Glutamatergic neuron (in vitro differentiated cells): ENCODE measurements at places on chromosomes 1 and 21. TPM values are rescaled to one million over a fixed set of nuclear protein-coding genes. Genes with fewer than 3 reads are reported as not detected.
A peak's percentile ranks its signal among the peaks of the same experiment; 100 is the strongest.

- no peak for DNase-seq
Measured at GRCh38 chr1:232518349-232518748, 111.6 kb downstream of the SIPA1L2 start.

- DNase-seq = no peak
Measured at GRCh38 chr1:236509203-236509602, 14.6 kb upstream of the LGALS8 start.

The ILF2 gene
- total RNA-seq = 221 TPM

GRCh38 chr1:14142397-14143100 lies 442.6 kb downstream of the PRDM2 start:
- DNase-seq = no peak

GRCh38 chr1:246647113-246647512 lies 77.1 kb upstream of the SCCPDH start:
- DNase-seq = peak; percentile 92

DNA sequence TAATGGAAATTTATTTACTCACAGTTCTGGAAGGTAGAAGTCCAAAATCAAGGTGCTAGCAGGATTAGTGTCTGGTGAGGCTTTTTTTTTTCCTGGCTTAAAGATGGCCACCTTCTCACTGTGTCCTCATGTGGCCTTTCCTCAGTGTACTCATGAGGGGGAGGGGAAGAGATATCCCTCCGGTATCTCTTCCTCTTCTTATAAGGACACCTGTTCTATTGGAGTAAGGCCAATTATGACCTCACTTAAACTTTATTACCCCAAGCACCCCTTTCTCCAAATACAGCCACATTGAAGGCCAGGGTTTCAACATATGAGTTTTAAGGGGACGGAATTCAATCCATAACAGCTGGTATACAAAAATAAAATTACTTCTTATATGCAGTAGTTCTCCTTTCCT lies 203.7 kb upstream of the C1orf87 start:
- DNase-seq = no peak
